ENCODE measurements at places on chromosomes 7 and 10.

GRCh38 chr10:112054516-112054915, 129.0 kb downstream of the GPAM start:
- no peak for DNase-seq

DNA sequence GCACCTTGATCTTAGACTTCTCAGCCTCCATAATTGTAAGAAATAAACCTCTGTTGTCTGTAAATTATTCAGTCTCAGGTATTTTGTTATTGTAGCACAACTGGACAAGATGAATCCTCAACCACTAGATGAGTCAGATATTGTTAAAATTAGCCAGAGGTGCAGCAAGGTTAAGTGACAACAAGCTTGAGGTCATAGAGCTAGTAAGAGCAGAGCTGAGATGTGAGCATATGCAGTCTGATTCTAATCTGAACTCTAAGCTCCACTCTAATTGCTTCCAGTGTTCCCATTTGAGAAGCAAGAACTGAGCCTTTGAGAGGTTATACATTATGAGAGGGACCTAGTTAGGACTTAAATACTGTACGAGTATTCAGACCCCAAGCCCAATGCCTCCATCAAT, 93.1 kb downstream of the FZD1 start:
- no peak for DNase-seq

GRCh38 chr10:118028619-118029018, 18.1 kb downstream of the RAB11FIP2 start:
- no peak for DNase-seq

GRCh38 chr7:122626785-122627184, 72.1 kb downstream of the RNF133 start:
- DNase-seq: no peak

Data from stimulated activated CD8-positive, alpha-beta memory T cell treated with anti-CD3 and anti-CD28 coated beads, Interleukin-7, amount 100 ng/mL, for 48 hours (primary cell).